ENCODE measurements at places on chromosomes 2 and 18. TPM values are rescaled to one million over a fixed set of nuclear protein-coding genes. Genes with fewer than 3 reads are reported as not detected.

GRCh38 chr18:33596178-33596854 is 18.3 kb downstream of the ASXL3 start:
- no peaks in the 10 kb centered on the region for H3K4me1 ChIP-seq
- no peak overlapping the region for H3K27ac ChIP-seq
- H3K27me3 ChIP-seq, result no peaks in the 10 kb centered on the region
- DNase-seq, result no peak
- no peaks in the 10 kb centered on the region for H3K36me3 ChIP-seq

DNA sequence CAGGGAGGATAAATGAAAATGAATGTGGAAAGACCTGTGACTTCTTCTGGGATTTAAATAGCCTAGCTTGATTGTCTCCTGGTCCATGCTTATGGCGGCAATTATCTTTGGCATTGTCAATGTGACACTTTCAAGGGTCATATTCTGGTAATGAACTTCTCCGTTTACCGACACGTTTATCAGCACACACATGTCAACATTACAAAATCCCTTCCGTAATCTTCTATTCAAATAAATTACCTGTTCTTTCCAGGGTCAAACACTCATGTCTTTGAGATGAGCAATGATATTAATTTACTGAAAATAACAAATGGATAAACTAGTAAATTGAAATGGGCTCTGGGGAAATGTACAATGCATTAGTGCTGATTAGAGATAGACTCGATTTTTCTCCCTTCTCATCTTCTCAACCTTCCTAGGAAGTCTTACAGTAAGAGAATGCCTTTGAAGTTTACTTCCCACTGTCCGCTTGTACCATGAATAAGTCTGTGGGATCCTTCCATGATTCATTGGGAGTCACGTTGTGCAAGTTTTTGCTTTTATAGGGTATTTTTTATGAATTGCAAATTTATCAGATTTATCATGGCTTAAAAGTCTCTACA is 646.3 kb upstream of the LRATD1 start:
- DNase-seq, result no peak
- no peaks in the 10 kb centered on the region for H3K27me3 ChIP-seq
- no peak overlapping the region for H3K4me3 ChIP-seq
- no peaks in the 10 kb centered on the region for H3K36me3 ChIP-seq
- H3K4me1 ChIP-seq, result no peaks in the 10 kb centered on the region
- no peak overlapping the region for H3K27ac ChIP-seq

DNA sequence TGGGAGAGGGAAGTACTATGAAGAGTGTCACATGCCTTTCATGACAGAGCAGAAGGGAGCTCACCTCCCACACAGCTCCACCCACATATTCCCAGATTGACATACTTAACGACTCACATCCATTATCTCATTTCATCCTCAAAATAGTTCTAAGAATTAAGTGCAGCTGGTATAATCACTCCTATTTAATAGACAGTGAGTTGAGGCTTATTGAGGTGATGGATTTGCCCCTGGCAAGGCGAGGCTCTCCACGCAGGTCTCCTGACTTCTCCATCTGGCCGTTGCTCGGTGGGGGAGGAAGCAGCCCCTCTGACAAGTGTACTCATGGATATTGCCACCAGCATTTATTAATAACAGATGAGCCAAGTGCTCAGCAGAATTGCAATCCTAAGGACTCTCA is 81.4 kb downstream of the TGOLN2 start:
- H3K27me3 ChIP-seq, result no peaks in the 10 kb centered on the region
- H3K27ac ChIP-seq, result no peak overlapping the region
- H3K36me3 ChIP-seq, result no peaks in the 10 kb centered on the region
- no peak overlapping the region for H3K4me3 ChIP-seq

DNA sequence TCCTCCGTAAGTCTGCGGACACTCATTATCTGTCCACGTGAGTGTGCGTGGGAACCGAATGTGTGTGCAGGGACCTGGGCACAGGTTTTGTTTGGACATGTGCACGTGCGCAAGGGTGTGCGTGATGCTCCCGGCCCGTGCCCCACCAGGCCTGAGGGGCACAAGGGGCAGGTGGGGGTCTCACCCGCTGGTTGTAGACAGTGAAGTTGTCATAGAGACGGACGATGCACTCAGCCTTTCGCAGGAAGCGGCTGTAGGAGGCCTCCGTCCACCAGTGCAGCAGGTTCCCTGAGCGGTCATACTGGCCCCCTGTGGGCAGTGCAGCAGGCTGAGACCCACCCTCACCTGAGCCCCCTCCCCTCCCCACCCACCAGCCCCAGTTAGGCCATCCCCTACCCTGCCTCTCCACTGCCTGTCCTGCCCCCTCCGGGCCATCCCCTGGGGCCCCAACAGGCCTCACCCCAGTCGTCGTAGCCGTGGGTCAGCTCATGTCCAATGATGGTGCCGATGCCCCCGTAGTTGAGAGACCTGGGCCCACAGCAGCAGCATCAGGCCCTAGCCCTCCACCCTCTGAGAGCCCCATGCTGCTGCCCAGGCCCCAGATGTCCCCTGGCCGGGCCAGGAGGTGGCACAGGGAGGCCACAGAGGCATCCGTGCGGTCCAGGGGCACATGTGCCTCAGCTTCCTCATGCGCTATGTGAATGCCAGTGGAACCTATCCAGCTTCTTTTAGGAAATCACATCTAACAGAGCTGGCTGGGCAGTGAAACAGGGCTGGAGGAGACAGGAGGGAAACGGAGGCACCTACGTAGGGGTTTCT is 6.1 kb downstream of the ECEL1 start:
- peaks cover 44% of the 10 kb centered on the region for H3K27me3 ChIP-seq
- H3K36me3 ChIP-seq, result no peaks in the 10 kb centered on the region
- H3K4me3 ChIP-seq, result no peak overlapping the region
- H3K27ac ChIP-seq, result no peak overlapping the region

DNA sequence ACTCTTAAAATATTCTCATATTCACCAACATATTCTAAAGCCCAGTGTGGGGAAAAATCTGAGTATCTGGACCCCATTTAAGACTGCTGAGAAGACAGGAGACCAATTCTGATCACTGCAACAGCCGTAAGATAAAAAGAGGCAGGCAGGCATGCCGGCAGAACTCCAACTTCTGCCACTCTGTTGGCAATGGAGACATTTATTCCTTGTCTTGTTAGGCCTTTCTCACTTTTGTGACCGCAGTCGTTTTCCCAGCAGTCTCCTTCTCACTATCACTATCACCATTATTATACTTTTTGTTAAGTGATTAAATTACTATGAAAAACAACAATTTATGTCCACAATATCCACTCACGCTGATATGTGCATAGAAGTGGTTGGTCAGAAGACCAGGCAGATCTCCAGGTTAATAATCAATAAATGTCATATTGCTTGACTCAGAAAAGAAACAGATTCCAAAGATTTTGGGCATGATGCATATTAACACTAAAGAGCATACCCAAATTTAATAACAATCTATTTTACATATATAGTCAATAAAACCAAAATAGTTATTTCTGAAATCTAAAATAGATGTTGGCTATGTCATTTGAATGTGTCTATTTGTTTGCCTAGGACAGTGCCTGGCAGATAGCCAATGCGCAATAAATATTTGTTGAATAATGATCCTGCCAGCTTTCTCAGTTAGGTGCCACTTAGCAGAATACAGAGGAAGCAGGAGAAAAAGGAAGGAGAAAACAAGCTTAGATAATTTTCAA is 38.2 kb downstream of the SESTD1 start:
- H3K4me1 ChIP-seq, result no peaks in the 10 kb centered on the region
- no peaks in the 10 kb centered on the region for H3K27me3 ChIP-seq
- H3K4me3 ChIP-seq, result no peak overlapping the region
- peaks cover 8% of the 10 kb centered on the region for H3K36me3 ChIP-seq

VSNL1 gene
- not detected for total RNA-seq

GRCh38 chr18:43777636-43778304 is 500.5 kb upstream of the SYT4 start:
- H3K27me3 ChIP-seq, result no peaks in the 10 kb centered on the region
- H3K4me1 ChIP-seq, result no peaks in the 10 kb centered on the region
- H3K27ac ChIP-seq, result no peak overlapping the region
- H3K36me3 ChIP-seq, result no peaks in the 10 kb centered on the region
- DNase-seq, result no peak

CFAP221 gene
- not detected for total RNA-seq

ZNF804A gene
- total RNA-seq, result not detected

Data from PC-9 (cell line).